Iris pigment epithelial cell (primary cell): ENCODE measurements at places on chromosomes 4 and X.

GRCh38 chr4:74319470-74319869, 11.2 kb downstream of the EPGN start:
- no peak for DNase-seq

DNA sequence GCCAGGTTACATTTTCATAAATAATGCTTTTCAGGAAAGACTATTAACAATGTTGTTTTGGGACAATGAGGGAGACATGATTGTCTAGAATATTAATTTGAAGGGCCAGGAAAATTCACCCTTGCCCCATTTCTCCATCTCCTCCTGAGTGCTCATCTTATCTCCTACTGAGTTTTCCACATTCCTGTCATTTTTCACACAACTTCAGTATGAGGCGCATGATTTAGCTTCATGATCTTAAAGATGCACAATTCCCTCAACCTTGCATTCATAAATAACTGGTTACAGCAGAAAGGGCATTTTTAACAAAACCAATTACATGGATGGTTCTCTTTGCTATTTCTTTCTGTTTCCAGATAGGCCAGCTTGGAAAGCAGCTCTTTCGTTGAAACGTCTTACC, 1699.2 kb upstream of the IGFBP7 start:
- peak; percentile 4 for DNase-seq

- DNase-seq: no peak
Observed at GRCh38 chrX:123358457-123358856, 174.4 kb downstream of the GRIA3 start.

DNA sequence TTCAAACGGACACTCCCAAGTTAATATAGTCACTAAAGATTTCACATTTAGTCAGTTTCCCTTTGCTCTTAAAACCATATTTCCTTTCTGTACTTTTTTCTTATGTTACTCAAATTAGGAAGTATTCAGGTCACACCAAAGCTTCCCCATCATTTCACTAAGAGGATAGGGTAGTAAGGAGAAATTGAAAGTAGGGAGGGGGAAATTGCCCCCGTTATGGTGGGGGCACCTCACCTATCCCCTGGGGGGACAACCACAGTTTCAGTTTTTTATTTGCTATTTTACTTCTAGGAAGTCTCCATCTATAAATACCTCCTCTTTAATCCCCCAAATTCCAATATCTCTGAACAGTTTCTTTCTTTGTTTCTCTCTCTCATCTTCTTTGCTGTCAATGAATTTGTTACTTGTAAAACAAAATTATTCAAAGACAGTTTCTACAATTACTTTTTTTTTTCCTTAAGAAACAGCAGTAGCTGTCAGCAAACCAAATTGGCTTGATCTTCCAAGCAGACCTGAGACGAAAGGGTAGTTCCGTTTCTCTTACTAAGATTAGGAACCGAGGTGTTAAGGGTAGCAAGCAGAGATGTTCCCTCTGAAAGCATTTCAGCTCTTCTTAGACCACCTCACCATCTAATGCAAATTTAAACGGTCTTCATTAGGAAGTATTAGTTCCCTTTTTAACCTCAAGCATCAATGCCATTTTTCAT, 160.2 kb upstream of the KLF3 start:
- DNase-seq: no peak

GRCh38 chr4:13328591-13328990, 155.5 kb downstream of the RAB28 start:
- DNase-seq: peak; percentile 27

GRCh38 chr4:76964769-76965168, 15.2 kb downstream of the SEPTIN11 start:
- no peak for DNase-seq

GRCh38 chr4:108838451-108838850, 75.6 kb upstream of the ETNPPL start:
- no peak for DNase-seq

DNA sequence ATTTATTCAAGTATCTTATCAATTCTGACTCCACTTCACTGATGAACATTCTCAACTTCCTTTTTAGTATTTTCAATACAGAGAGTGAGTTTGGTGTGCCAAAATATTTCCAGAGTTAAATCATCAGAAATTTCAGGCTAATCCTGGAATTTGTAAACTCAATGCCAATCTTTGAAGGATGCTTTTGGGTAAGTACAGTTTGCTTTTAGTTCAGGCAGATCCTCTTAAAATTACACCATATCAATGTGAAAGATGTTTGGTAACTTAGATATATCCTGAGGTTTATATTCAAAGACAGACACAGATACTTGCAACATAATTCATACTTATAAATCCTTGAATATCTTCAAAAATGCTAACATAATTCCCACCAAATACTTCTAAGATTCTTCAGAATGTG, 76.0 kb upstream of the FAM47B start:
- peak; percentile 55 for DNase-seq

DNA sequence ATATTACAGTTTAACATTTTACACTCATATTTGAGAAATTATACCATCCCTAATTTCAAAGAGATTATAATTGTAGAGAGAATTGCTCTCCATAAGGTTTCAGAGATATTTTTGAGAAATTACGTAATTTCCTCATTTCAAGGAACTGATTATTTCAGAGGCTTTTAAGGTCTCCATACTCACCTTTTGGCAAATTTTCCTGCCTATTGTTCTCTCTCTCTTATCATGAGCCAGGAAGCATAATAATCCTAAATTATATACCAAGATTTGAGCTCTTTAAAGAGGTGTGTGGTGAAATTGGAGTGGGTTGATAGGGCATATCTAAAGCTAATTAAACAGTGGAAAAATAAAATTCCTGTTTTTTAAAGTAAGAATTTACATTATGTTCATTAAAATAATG, 248.9 kb upstream of the FTHL17 start:
- no peak for DNase-seq

DNA sequence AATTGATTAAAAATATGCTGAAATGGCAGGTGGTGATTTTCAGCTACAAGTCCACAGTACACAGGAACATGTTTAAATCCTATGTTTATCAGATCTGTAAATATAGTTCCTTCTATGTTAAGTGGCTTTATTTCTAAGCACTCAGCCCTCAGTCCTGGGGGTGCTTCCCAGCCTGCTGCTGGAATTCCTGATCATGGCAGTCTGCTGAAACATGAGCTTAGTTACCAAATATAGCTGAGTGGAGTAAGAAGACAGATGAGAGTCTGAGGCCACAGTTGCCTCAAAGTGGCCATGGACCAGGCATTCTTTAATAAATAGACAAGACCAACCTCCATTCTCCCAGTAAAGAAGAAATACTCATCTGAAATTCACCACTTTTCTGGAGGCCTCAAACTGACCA, 17.1 kb upstream of the DDX60 start:
- peak; percentile 66 for DNase-seq

DNA sequence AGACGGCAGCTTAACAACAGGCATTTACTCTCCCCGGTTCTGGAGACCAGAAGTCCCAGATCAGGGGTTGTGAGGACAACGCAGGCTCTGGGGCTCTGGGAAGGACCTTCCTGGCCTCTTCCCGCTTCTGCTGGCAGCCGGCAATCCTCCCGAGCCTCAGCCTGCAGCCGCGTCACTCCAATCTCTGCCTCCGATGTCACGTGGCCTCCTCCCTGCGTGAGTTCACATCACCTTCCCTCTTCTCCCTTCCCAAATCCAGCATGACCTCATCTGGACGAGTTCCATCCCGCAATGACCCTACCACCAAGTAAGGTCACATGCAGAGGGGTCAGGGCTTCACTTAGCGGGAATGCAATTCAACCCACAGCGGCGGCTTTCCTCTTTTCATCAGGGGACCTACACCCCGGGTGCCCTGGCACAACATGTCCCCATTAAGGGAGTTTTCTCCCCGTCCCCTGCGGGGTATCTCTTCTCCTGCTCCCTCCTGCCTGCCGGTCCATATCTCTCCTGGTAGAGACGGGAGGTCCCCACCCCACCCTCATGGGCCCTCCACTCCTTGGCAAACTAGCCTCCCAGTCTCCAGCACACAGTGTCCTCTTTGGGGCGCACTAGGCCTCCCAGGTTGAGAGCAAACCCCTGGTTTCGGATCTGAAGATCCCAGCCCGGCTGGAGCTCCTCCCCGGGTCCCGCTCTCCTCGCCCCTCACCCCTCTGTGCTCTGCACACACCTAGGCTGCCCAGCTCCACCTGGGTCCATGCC, 25.5 kb downstream of the ABLIM2 start:
- no peak for DNase-seq

DNA sequence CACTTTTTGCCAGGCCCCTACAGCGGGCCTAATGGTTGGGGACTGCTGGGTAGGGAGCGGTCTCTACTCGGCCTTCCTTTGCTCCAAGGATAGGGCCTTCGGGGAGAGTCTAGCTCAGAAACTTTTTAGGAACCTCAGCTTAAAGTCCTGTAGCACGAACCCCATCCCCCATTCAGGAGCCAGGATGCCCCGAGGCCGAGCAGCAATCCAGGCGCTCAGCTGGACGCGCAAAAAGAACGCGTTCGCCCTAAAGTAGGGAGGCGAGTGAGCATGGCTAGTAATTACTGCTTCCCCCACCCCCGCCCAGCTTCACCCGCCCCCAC, 9.7 kb downstream of the POU4F2 start:
- no peak for DNase-seq

- no peak for DNase-seq
Observed at GRCh38 chr4:16262188-16262587, 35.9 kb upstream of the TAPT1 start.

GRCh38 chr4:21775703-21776102, 172.9 kb downstream of the KCNIP4 start:
- no peak for DNase-seq

GRCh38 chr4:67658302-67658701, 42.7 kb downstream of the UBA6 start:
- no peak for DNase-seq

GRCh38 chr4:33772582-33772981, 2471.7 kb downstream of the ARAP2 start:
- DNase-seq: no peak

DNA sequence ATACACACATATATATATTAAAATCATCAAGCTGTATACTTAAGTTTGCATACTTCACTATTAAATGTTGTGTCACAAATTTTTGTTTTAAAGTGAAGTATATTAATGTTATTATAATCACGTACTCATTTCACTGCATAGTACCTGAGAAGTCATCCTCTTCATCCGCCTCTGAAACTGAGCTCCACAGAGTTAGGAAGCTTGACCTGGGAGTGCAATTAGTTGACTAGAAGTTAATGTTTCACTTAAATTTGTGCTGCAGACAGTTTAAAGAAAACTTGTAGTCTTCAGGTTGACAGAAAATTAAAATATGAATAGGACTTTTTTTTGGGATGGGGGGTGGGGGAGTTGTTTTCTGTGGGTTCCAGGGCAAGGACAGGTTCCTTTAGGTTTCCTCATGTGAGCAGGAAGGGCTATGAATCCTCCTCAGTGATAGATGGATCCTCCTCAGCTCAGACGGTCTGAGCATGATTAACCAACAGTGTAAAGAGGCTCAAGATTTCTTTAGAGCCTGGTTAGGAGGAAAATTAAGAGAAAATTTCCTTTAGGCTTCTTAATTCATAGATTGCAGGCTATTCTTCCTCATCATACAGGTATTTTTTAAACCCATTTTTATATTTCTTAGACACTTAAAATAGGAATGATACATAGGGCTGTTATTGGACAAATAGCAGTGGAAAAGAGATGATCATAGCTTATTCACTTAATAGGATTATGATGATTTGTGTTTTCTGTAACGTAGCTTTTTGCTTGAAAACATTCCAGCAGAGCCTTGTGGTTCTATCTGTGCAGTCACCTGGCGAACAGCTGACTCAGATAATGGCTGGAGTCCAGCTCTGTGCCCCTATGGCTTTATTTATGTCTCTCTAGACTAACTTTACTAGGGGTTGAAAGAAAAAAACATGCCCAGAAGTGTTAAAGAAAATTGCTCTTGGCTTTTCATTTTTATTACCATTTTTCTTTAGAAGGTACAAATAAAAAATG, 102.7 kb downstream of the SLC4A4 start:
- DNase-seq: peak; percentile 43

GRCh38 chr4:138643827-138644226, 371.8 kb upstream of the NOCT start:
- peak; percentile 10 for DNase-seq

DNA sequence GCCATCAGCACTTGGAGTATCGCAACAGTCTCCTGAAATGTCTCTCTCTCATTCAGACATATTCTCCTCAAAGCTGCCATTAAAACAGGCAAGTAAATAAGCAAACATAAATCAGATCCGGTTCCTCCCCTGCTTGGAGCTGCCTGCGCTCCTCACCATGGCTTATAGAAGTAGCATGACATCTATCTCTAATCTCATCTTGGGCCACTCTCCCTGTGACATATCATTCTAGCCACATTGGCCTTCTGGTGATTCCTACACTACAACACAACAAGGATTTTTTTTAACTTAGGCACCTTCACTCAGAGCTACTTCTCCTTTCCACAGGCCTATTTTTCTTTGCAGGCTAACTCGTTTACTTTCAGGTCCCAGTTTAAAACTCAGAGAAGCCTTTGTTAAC, 387.9 kb downstream of the ARHGAP24 start:
- no peak for DNase-seq

- peak; percentile 82 for DNase-seq
Observed at GRCh38 chr4:111991797-111992196, 153.5 kb upstream of the FAM241A start.

DNA sequence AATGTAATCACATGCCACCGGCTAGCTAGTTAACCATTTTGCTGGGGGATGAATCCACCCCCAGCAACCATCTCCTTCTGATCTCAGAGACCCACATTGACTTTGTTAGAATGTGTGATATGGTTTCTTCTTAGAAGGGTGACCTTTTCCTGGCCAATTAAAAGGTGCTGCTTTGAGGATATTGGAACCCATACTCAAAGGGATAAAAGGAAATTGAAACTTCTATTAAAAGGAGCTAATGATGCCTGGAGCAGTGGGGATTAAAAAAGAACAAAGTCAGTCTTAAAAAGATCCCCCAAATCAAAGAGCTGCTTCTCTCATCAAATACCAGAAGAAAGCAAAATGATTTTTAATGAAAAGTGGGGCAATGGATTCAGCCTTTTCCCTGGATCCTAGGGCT, 214.1 kb downstream of the SHROOM3 start:
- no peak for DNase-seq

DNA sequence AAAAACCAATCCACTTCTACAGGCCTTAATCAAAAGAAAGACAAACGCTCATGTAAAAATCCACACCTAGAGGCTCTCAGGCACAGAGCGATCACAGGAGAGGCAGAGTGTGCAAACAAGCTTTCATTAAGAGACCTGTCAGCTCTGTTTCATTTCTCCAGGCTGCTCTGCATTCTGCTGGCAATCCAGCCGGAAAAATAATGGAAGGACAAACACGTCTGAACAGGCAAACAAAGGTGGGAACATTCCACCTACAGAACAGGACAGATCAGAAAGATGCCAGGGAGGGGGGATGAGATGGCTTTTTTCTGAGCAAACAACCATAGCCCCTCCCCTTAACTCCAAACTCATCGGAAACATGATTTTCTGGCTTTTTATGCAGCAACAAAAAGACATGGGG, 9.7 kb downstream of the SOD3 start:
- no peak for DNase-seq

- no peak for DNase-seq
Observed at GRCh38 chrX:56793112-56793430, 64.0 kb downstream of the NBDY start.
